Heart left ventricle (tissue), 16 donors: ENCODE measurements at places on chromosomes 7 and 10. TPM values are rescaled to one million over a fixed set of nuclear protein-coding genes. Genes with fewer than 3 reads are reported as not detected.

GRCh38 chr7:83655951-83656556, 7.1 kb upstream of the SEMA3E start:
- no peak for DNase-seq

SAP25 gene
- 0.30 TPM for polyA plus RNA-seq

DNA sequence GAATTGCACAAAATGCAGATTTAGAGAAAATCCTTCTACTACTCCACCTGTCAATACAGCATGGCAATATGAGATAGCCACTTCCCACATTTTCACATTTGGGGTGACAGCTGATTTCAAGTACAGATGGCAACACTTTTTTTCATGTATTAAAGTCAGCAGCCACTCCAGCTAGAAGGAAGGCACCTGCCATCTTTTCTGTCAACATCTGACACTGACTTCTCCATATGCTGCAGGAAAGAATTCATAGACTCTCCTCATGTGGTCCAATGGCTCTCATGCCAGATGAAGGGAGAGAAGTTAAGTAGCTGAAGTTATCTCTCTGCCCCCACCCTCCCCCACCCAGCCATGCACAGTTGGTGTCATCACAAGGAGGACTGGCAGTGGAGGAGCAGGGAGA, 912.0 kb downstream of the SORCS1 start:
- no peak for DNase-seq

MCM10 gene
- 0.11 TPM for polyA plus RNA-seq

- DNase-seq: no peak
Observed at GRCh38 chr7:108324053-108325038, 131.9 kb downstream of the NRCAM start.

- DNase-seq: peak; percentile 24
Observed at GRCh38 chr7:81367326-81367931, 402.4 kb downstream of the HGF start.

MUC12 gene
- 0.23 TPM for polyA plus RNA-seq

ZNF777 gene
- 7.1 TPM for polyA plus RNA-seq

DNA sequence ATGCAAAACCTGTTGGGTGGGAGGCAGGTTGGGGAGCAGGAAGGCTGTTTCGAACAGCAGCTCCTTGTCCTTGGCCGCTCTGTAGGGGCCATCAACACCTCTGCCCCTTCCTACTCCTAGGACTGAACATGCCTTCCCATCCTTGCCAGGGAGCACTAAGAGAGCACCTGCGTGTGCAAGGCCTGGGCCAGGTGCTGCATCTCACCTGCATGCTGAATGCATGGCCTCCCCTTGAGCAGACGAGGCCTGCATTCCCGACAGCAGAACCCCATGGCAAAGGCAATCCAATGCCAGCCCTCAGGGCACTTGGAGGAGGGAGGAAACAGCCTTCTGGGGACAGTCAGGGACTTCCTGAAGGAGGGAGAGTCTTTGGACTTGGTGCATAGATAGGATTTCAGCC, 11.0 kb downstream of the VSIR start:
- peak; percentile 21 for DNase-seq

DNA sequence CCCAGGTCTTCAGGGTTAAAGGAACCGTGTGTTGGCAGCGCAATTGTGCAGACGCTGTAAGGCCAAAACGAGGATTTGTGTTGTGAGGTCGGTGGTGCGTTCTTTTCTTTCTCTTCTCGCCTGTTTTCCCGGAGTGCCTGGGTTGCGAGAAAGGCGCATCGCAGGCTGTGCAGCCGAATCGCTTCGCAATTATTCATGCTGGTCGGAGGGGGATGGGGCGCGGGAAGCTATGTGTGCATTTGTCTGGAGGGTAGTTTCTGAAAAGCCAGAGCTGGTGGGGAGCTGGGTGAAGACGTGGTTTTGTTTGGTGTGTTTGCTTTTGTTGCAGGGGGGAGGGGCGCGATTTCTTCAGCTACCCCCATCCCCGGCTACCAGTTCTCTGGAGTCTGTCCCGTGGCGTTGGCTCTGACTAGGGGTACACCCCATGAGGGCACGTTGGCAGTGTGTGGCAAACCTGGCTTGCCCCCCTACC, 2.1 kb downstream of the MXI1 start:
- DNase-seq: peak; percentile 62

DNA sequence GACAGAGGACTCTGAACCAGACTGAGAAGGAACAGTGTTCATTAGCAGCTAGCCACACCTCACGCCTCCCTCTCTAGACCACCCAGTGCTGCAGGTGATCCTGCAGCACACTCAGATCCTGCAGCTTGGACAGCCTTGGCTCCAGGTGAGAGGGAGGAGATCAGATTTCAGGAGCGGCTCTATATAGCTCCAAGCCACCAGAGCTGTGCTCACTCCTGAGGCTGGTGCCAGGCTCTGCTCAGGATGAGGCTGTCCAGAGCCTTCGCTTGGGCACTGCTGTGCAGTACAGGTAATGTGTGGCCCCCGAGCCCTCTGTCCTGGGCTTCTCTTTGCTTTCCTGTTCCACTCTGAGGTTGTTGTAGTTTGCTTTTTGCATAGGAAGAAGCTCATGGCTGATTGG, 42.4 kb downstream of the C10orf120 start:
- DNase-seq: no peak

DNA sequence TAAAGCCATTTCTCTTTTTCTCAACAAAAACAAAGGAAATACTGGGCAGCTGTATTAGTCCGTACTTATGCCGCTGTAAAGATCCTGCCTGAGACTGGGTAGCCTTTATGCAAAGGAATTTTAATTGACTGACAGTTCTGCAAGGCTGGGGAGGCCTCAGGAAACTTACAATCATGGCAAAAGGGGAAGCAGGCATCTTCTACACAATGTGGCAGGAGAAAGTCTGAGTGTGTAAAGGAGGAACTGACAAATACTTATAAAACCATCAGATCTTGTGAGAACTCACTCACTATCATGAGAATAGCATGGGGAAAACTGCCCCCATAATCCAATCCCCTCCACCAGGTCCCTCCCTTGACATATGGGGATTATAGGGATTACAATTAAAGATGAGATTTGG, 264.3 kb downstream of the SEMA3A start:
- DNase-seq: no peak

- DNase-seq: no peak
Observed at GRCh38 chr7:122354656-122355055, 50.1 kb upstream of the FEZF1 start.

DNA sequence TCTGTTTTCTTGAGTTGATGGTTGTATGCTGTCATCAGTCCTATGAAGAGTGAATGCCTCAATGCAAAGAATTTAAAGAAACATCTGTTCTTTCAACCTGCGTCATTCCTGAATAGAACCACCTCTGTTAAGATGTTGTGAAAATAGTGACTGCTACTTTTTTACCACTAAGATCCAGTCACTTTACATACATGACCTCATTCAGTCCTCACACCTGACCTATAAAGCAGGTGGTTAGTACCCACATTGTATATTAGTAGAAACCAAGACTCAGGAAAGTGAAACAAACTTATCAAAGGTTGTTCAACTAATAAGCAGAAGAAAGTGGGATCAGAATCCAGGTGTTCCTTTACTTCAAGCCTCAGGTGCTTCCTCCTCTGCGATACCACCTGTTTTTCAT, 64.8 kb downstream of the ITGB8 start:
- DNase-seq: no peak

GRCh38 chr7:107059468-107059867, 15.0 kb downstream of the PRKAR2B start:
- no peak for DNase-seq
